ENCODE measurements at places on chromosomes 5 and 9.

DNA sequence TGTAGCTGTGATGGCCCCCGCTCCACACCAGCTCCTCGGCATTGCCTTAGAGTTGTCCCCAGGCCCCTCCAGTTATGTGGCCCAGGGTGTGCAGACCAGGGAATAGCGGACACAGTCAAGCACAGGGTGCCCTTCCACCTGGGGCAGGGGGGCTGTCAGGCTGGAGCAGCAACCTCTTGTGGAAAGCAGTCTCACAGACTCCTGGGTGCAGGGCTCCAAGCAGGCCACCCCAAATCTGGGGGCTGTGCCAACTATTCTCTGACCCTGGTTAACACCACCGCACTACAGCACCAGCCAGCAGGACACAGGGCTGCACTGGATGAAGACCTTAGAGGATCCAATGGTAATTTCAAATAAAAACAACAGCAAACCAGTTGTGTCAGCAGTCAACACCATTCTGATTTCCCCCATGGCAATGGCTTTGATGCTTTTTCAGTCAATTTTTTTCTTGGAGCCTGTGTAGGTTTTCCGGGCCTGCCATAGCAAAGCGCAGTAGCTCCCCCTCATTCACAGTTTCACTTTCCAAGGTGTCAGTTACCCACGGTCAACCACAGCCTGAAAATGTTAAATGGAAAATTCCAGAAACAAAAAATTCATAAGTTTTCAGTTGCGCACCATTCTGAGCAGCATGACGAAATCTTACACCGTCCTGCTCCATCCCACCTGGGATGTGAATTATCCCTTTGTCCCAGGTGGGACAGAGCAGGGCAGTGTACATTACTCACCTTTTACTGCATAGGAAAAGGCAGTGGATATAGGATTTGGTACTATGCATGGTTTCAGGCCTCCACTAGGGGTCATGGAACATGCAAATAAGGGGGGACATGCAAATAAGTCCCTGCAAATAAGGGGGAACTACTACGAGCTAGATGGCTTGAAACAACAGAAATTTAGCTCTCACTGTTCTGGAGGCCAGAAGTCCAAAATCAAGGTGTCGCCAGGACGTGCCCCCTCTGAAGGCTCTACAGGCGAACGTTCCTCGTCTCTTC lies 49.0 kb downstream of the C5orf15 start:
- DNase-seq: no peak

- DNase-seq: no peak
These were observed 44.1 kb downstream of the ADGRV1 start for GRCh38 chr5:90602681-90603080.

- no peak for DNase-seq
These were observed 20.2 kb upstream of the ORM1 start for GRCh38 chr9:114302727-114303126.

DNA sequence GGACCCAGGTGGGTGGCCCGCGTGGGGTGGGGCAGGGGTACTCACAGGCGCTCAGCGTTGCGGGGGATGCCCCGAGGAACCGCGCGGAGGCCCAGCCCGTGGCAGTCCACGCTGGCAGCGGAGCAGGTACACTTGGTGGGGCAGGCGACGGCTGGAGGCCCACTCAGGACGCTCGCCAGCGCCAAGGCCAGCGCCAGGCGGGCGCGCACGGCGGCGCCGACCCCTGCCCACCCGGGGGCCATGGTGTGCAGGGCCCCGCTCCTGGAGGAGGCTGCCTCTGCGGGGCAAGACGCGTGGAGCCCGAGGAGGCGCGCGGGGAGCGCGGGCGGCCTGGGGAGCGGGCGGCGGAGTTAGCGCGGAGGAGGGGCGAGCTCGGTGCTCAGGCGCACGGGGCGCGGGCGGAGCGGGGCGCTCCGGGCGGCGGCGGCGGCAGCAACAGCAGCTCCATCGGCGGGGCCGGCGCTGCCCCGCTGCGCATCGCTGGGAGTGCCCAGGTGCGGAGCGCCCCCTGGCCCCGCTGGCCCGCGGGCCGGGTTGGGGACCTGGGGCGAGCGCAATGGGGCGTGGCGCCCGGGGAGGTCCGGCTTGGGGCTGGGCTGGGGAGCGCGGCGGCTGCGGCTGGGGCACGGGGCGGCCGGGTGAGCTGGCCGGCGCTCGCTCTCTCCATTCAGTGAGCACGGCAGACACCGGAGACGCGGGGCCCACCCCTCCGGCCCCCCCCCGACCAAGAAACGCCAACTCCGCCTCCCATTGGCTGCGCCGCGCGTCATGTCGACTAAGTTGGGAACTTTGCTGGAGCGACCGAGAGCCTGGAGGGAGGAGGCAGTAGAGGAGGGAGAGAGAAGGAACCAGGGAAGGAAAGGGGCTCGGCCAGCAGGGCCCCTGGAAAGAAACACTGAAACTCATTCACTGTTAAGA lies at the start of gene SLIT3:
SLIT3 (minus strand) TSS at position 672 of the 918 bp plus-strand sequence; CDS start at position 242, 430 bp downstream.
- no peak for DNase-seq
